Activated T-helper 1 cell treated with anti-CD3 and anti-CD28 coated beads, Interleukin-2, amount 50 U/mL, for 16 hours (primary cell): ENCODE measurements at places on chromosomes 3 and 15.

DNA sequence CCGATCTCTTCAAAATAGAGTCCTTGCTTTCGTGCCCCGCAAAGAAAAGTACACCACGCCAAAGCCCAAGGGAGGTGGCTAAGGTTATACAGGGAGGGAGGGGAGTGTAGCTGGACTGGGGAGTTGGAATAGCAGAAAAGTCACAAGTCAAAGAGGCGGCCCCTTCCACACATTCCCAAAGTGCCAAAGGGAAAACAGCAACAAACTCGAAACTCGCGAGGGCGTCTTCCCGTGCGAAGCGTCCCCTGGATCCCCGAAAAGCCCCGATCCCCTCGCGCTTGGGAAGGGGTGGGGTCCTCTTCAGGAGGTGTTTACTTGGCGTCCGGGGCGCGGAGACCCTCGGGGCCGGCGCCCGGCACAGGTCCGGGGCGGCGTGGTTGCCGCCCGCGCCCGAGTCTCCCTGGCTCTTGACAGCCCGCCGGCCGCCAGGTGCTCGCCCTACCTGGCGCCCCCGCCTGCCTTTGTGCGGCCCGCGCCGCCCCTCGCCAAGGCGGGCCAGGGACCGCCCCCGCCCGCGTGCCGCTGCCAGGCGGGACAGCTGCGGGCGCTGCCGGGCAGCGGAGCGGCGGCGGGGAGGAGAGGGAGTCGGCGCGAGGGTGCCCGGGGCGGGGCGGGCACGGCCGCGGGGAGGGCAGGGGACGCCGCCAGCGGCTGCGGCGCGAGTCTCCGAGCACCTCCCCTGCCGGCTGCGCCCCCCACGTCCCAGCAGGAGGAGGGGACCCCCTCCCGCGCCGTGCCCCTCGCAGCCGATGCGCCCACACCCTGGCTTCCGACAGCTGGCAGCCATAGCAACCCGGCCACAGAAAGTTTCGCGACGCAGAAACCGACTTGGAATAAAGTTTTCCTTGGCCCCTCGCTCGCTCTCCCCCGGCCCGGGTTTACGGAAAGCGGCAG lies 966 bp downstream of the MYO1E start:
- DNase-seq, result no peak

- no peak for DNase-seq
Measured at GRCh38 chr3:54274607-54275006, 152.3 kb downstream of the CACNA2D3 start.

DNA sequence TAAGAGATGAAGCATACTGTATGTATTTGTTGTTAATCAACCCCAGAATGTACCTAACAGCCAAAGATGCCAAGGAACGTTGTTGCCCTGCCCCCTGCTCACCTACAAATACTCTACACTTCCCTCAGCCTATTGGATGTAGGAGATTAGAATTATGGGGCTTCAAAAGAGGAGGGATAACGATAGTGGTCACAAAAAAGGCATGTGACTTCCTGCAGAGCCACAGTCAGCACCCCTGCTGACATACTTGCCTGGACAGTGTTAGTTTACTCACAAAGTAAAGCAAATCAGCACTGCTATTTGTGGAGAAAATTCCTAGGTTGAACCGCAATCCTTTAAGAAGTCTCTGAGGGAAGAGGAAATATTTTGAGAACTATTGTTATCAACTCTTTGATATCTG lies 37.9 kb downstream of the PARP15 start:
- DNase-seq, result no peak

- no peak for DNase-seq
Measured at GRCh38 chr3:164004205-164004604, 1074.1 kb downstream of the SI start.

GRCh38 chr3:22453906-22454535 lies 703.0 kb upstream of the ZNF385D start:
- no peak for DNase-seq

GRCh38 chr3:49553324-49553691 lies 969 bp upstream of the BSN start:
- no peak for DNase-seq

GRCh38 chr3:15982667-15983196 lies 185.0 kb upstream of the ANKRD28 start:
- DNase-seq, result no peak

GRCh38 chr3:177431525-177432176 lies 234.4 kb upstream of the TBL1XR1 start:
- DNase-seq, result no peak

- no peak for DNase-seq
Measured at GRCh38 chr3:146501752-146502151, 32.4 kb upstream of the PLSCR2 start.

DNA sequence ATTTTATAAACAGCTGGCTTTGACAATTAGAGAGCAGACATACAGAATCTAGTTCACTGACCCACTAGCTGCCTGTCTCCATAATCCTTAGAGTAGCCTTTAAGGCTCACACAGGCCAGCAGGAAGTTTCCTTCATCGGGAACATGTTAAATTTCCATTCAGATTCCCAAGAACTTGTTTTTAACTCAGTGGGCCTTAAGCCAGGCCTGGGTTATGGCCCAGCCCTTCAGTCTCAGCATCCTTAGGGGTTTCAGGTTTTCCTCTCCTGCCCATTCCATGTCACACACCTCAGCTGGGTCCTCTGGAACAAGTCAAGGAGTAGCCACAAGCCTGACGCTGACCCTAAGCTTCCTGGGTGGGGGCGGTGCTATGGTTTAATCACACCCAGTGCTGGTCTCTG lies 15.0 kb downstream of the CDAN1 start:
- DNase-seq, result no peak

GRCh38 chr3:47356201-47356600 lies 24.6 kb upstream of the PTPN23 start:
- no peak for DNase-seq

DNA sequence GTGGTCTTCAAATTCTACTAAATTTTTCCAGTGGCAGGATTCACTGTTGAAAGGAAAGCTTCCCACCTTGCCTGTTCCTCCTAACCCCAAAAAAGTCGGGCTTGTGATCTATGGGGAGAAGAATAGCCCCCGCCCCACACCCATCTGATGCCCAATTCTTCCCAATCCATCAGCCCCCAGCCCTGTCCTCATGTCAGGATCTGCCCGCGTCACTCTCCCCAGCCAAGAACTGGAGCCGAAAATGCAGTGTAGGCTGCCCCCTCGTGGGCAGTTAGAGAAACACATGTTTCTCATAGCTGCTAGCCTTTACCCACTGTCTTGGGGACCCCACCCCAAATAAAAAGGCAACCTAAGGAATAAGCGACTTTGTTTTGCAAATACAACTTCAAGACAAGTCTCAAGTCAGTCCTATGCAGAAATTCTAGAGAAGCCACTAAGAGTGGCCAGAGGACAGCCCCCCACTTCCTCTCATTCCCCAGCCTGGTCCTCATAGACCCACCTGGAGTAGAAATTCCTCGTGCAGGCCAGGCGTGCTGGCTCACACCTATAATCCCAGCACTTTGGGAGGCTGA lies 13.0 kb upstream of the CSK start:
- no peak for DNase-seq

GRCh38 chr3:71955240-71956068 lies 170.5 kb upstream of the PROK2 start:
- DNase-seq, result no peak

DNA sequence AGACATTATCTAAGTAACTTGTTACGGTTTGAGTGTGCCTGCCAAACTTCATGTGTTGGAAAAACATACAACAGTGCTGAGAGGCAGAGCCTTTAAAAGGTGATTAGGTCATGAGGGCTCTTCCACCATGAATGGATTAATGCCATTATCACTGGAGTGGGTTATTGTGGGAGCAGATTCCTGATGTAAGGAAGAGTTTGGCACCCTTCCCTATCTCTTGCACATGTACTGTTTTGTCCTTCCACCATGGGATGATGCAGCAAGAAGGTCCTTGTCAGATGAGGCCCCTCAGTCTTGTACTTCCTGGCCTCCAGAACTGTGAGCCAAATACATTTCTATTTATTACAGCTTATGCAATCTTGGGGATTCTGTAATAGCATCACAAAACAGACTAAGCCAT lies 413.9 kb downstream of the EPHA3 start:
- DNase-seq, result no peak

DNA sequence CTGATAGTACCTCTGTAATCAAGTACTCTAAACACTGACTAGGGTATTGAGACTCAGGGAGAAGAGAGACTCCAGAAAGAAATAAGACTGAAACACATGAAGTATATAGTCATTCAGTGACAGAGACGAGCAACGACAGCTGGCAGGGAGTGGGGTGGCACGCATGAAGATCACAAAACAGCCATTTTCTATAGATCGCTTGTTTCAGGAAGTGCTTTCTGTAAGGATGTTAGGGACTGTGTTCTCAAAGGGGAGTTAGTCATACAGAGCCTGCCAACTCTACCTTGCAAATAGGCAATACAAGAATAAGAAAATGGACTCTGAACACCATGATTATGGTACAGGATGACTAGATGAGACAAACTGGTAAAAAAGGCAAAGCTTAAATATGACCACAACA lies 139.5 kb downstream of the TBL1XR1 start:
- DNase-seq, result peak; percentile 16

- DNase-seq, result no peak
Measured at GRCh38 chr3:195162033-195162669, 108.8 kb downstream of the XXYLT1 start.

GRCh38 chr3:125382298-125382697 lies 7.2 kb upstream of the ZNF148 start:
- no peak for DNase-seq

- no peak for DNase-seq
Measured at GRCh38 chr15:59453474-59454215, 15.7 kb downstream of the FAM81A start.

DNA sequence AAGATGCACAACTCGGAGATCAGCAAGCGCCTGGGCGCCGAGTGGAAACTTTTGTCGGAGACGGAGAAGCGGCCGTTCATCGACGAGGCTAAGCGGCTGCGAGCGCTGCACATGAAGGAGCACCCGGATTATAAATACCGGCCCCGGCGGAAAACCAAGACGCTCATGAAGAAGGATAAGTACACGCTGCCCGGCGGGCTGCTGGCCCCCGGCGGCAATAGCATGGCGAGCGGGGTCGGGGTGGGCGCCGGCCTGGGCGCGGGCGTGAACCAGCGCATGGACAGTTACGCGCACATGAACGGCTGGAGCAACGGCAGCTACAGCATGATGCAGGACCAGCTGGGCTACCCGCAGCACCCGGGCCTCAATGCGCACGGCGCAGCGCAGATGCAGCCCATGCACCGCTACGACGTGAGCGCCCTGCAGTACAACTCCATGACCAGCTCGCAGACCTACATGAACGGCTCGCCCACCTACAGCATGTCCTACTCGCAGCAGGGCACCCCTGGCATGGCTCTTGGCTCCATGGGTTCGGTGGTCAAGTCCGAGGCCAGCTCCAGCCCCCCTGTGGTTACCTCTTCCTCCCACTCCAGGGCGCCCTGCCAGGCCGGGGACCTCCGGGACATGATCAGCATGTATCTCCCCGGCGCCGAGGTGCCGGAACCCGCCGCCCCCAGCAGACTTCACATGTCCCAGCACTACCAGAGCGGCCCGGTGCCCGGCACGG lies 991 bp downstream of the SOX2 start:
- no peak for DNase-seq

GRCh38 chr3:124299831-124300230 lies 307.9 kb upstream of the ROPN1 start:
- DNase-seq, result no peak

GRCh38 chr3:152283492-152284381 lies 15.0 kb downstream of the MBNL1 start:
- no peak for DNase-seq

- no peak for DNase-seq
Measured at GRCh38 chr3:176349706-176350105, 847.6 kb downstream of the TBL1XR1 start.
